RWPE1 (cell line): ENCODE measurements at places on chromosomes 4 and X.
A peak's percentile ranks its signal among the peaks of the same experiment; 100 is the strongest.

GRCh38 chr4:114012749-114013148 lies 33.3 kb upstream of the ARSJ start:
- DNase-seq, result no peak

DNA sequence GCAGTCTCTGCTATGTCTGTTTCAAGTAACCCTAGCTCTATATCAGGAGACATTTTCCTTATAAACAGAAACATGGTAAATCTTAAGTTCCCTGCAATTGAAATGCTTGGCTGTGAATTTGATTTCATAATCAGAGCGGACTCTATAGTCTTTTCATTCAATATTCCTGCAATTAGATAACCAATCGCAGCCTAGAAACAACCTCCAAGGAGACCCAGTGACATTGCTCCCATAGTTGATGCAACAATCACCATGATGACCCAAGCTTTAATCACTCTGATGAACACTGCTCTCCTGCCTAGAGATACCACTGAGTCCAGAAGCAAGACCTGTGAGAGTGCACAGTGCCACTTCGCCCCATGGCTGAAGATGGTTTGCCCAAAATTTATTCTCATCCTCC lies at the start of gene CABS1:
CABS1 (plus strand) TSS at position 301 of the 400 bp plus-strand sequence; CDS start at position 360, 59 bp downstream.
- no peak for DNase-seq

DNA sequence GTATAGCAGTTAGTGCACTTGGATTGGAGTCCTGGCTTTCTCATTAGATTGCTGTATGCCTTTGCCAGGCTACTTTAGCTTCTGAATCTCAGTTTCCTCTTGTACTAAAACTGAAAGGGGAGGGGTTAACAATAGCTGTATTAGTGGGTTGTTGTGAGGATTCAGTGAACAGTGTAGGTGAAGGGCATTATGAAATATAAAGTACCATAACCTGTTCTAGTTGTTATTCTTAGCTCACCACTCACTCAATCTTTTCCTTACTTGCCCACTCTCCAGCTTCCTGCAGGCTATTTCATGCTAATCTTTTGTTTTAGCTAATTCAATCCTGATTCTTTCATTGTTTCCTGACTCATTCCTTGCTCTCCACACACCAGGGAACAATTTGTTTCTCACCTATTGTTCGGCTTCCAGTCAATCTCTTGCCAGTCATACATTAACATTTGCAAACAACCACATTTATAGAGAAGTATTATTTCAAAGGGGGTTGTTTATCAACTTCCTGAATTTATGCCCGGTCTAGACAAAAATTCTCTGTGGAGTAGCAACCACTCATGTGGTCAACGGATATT lies 50.6 kb upstream of the EDA start:
- DNase-seq, result no peak

GRCh38 chrX:50594788-50595187 lies 124.2 kb upstream of the DGKK start:
- no peak for DNase-seq

DNA sequence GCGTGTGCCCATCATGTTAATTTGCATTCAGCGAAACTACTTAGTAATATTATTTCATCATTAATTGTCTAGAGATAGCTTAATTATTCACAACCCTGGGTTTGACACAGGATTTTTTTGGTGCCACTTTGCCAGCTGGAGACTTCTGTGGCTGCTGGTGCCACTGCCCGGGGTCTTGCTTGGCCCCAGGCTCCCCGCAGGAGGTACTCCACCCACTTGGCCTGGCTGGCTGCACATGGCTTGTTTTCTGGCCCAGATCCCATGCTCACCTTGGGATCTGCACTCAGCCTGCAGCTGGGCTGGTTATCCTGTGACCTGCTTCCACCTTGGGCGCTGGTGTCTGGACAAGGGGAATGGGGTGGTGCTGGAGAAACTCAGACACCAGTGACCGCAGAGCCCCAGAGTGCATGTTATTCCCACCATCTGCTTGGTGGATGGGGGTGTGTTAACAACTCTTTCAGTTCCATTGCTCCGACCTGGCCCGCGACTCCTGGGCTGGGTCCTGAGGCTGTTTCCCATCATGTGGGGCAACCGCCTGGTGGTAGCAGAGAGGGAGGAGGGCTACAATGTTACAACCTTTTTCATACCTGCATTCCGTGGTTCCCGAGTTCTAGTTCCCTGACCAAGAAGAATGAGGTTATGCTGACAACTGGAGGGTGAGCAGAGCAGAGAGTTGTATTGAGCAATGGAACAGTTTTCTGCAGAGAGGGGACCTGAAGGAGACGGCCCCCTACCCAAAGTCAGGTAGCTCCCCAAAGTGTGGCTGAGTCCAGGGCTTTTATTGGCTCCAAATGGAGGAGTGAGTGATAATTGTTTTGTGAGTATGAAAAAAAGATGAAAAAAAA lies 1950.0 kb upstream of the IGFBP7 start:
- no peak for DNase-seq

DNA sequence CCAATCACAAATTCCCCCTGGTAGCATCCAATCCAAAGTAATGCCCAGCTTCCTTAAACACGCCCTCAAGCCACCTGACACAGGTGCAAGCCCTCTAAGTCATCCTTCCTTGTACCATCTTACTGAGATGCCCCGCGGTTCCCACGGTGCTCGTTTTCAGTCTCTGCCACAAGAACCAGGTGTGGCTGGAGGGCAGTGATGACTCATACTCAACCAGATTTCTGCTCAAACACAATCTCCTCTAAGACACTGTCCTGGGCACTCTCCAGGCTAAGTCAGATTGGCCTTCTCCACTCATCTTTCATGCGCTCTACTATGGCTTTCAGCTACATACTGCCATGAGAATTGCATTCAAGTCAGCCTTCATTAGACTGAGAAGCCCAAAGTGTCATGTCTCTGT lies 3.5 kb downstream of the SH3KBP1 start:
- DNase-seq, result peak; percentile 30

GRCh38 chr4:102594000-102594399 lies 92.8 kb downstream of the NFKB1 start:
- DNase-seq, result no peak

- DNase-seq, result no peak
These were observed 171.5 kb downstream of the FBXW7 start for GRCh38 chr4:152364383-152364782.

DNA sequence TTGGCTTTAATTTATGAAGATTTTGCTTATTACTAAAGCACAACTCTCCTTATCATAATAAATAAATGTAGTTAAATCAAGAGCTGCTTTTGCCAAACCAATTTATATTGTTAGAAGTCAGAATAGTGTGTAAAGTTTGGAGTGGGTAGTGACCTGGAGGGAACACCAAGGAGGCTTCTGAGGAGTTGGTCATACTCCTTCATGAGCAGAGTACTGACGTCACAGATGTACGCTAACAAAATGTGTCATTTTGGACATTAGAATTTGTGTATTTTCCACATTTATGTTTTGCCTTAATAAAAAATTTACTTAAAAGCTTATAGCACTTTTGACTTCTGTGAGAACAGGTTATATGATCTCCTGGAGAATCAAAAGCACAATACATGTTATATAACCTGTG lies 953.5 kb upstream of the INTU start:
- DNase-seq, result no peak

DNA sequence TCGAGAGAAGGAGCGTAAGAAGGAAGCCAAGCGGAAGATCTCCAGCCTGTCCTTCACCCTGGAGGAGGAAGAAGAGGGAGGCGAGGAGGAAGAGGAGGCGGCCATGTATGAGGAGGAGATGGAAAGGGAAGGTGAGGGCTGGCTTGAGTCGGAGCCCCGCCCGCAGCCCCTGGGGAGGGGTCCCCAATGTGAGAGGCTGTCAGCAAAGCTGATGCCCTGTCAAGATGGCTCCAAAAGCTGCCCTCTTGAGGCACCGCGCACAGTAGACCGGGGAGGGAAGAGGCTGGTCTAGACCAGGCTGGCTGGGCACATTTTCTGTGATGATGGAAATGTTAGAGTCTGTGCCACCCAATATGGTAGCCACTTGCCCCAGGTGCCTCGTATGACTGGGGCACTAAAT lies 2.5 kb downstream of the FAM50A start:
- no peak for DNase-seq

GRCh38 chr4:2729533-2729875 lies 26.6 kb downstream of the TNIP2 start:
- no peak for DNase-seq

DNA sequence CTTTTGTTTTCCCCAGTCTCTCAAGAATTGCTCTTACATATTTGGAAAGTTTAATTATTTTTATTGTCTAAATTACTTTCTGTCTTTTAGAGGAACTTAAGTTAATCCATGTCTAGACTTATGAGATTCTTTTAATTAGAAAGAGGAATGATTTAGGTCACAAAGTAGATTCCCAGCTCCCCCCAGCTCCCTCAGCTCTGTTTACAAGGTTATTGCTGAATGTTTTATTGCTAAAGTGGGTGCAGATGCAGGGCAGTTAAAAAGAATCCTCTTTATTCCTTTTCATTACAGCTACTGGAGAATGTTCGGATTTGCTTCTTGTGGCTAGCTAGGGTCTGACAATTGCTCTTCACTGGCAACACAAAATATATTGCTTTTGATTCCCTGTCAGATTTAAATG lies 33.7 kb upstream of the CCKAR start:
- DNase-seq, result no peak

- peak; percentile 23 for DNase-seq
These were observed 42.4 kb downstream of the DCUN1D4 start for GRCh38 chr4:51885363-51885762.

DNA sequence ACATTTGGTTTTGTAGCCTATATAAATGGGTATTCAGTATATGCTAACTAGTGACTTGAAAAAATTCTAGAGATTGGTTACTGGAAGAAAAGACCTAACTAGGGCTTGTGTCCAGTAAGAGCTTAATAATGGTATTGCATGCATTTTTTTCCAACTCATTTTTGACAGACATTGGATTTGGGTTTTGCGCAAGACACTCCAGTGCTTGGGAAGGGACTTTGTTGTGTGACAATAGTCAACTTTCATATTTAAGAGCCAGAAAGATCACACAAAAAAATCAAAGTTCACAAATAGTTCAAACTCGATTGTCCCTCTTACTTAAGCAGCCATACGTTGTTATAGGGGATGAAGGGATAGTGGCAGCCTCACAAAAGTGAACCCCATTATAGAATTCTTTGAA lies 1.2 kb upstream of the HSD17B11 start:
- no peak for DNase-seq

DNA sequence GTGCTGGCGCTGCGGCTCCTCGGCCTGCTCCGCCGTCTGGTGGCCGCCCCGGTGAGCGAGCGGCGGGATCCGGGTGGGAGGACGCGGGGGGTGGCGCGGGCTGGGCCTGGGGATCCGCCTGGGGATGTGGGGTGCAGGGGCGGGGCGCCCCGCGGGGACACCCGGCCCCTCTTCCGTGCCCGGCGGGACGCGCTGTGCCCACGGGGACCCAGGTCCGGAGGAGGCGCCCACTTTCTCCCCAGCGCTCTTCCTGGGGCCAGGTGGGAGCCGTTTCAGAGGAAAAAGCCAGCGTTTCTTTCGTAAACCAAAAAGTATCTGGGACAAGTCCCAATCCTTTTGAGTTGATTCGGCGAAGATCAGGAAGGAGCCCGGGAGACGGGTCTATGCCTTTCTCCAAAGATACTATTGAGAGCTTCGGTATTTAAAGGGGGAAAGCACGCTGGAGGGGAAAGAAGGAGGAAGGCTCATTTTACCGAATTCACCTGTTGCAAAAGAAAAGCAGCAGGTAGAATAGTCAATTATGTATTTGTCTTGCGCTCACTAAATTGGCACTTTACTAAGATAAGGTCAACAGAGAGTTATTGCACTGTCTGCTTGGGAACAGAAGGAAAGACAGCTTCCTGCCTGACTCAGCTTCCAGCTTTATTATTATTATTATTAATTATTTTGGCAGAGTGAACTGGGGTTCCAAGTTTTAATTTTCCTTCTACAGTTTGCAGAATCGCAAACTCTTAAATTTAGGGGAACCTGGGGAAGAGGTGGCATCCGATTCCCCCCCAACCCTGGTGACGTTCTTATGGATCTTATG lies 81.5 kb upstream of the CD99 start:
- DNase-seq, result no peak
